Type B pancreatic cell (in vitro differentiated cells): ENCODE measurements at places on chromosomes 2 and 18. TPM values are rescaled to one million over a fixed set of nuclear protein-coding genes. Genes with fewer than 3 reads are reported as not detected.

The FOXD4L1 gene
- total RNA-seq: 0.48 TPM in 1 of 2 replicates, not detected in the other

The ANKZF1 gene
- 58.7 and 58.8 TPM in 2 replicates for total RNA-seq

GRCh38 chr18:12811191-12811950, 72.7 kb downstream of the PTPN2 start:
- no peak for DNase-seq

DNA sequence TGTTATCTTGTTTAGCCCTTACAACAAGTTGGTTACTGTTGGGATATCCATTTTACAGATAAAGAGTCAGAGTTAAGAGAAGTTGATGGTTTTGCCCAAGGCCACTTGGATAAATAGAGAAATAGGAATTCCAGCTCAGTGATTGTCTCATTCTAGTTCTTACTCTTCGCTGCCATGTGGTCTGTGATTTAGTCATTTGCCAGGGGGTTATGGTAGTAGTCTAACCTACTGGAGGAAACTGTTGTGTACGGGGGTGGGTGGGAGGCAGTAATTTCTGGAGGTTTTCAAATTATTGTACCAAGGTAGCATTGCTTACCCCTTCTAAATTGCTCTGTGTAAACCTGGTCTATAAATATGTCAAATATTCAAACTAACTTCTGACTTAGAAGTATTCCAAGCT, 110.4 kb downstream of the MAP2 start:
- DNase-seq: no peak

DNA sequence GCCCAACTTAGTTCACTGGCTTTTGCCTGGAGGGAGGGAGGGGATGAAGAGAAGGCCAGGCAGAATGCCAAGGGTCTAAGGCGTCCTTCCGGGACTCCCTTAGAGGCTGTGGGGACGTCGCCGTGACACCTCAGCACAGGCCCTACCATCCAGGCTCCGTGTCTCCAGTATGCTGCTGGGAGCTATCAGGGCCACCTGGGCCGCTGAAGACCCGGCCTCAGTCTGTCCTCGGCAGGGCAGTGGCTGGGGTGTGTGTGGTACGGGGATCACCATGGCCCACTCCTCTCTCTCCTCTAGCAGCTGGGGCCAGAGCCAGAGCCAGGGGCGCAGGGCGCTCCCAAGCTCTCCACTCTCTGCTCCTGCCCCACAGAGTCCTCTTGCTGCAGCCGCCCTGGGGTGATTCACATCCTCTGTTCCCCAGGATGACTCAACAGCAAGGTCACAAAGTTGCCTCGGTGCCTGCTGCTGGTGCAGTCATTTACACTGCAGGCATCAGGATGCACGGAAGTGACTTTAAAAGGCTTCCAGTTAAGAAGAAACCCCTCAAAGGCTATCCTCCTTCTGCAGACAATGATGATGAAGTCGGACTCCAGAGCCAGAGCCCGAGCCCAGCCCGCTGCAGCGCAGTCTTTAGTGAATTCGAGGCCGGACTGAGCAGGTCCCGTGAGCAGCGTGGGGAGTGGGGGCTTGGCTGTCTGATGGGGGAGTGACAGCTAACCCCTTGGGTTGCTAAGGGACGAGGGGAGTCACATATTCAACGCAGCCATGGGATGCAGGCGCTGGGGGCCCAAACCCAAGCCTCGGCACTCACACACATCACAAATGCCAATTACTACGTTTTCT, 31.9 kb downstream of the SNORC start:
- no peak for DNase-seq

DNA sequence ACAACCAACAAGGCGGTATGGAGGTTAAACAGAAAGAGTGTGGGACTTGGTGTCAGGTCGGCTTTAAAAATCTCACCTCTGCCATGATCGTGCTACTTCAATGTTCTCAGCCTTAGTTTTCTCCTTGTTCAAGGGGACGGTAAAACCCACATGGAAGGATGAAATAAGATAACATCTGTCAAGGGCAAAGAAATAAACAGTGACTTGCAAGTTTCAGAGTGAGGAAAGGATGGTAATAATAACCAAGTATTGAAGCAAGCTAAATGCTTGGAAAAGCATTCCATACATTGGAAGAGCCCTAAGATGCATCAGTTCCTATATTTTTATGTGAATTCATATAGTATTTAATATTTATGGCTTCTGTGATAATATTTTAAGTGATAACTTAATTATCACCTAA, 29.8 kb upstream of the LMAN1 start:
- no peak for DNase-seq

GRCh38 chr2:38626326-38627035, 23.8 kb upstream of the HNRNPLL start:
- DNase-seq: no peak

DNA sequence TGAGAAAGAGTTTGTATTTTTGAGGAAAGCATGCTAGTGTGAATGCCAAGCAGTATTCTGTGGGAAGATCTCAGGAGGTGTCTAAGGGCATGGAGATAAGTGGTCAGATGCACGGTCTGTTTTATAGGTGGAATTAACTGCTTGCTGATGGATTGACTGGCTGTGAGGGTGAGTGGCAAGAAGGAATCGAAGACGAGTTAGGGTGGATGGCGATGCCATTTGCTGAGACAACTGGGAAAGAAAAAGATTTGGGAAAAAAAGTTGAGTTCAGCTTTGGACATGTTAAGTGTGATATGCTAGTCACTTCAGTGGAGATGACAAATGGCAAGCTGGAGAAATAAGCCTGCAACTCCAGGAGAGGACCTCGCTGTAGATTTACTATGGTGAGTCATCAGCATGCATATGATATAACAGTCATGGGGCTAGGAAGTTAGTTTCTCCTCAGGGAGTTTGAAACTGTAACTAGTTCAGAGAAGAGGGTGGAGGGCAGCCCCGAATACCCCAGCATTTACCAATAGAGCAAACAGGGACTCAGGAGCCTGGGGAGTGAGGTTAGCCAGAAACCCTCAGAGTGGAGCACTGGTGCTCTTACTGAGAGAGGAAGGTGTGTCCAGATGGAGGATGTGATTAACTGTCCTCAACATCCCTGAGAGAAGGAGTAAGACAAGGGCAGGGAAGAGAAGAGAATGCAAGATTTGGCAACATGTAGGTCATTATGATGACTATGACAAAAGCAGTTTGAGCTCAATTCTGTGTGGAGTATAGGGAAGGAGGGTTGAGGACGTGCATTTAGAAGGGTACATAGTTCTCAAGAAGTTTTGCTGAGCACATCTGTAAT, 2.0 kb upstream of the HK2 start:
- no peak for DNase-seq

GRCh38 chr2:20350041-20350712, 467 bp downstream of the PUM2 start:
- peak; percentile 77 for DNase-seq

- DNase-seq: no peak
These were observed 15.9 kb upstream of the RPL31 start for GRCh38 chr2:100986157-100986556.

- no peak for DNase-seq
These were observed 120.6 kb downstream of the NDUFA10 start for GRCh38 chr2:239904496-239904895.
